HepG2 (cell line): ENCODE measurements at places on chromosomes 1 and 21. TPM values are rescaled to one million over a fixed set of nuclear protein-coding genes. Genes with fewer than 3 reads are reported as not detected.

GRCh38 chr1:217861658-217862057 is 230.5 kb downstream of the SPATA17 start:
- no peak for DNase-seq
- H3K36me3 ChIP-seq = no peaks in the 10 kb centered on the region
- no peaks in the 10 kb centered on the region for H3K4me1 ChIP-seq
- no peak overlapping the region for H3K27ac ChIP-seq
- no peaks in the 10 kb centered on the region for H3K27me3 ChIP-seq

- H3K4me3 ChIP-seq = no peak overlapping the region
- no peak for DNase-seq
- peaks cover 24% of the 10 kb centered on the region for H3K36me3 ChIP-seq
These were observed 45.0 kb upstream of the BCL10 start for GRCh38 chr1:85321237-85321964.

Gene PDE9A
- 4.3 and 4.6 TPM in 2 replicates for total RNA-seq

- no peaks in the 10 kb centered on the region for H3K36me3 ChIP-seq
- no peaks in the 10 kb centered on the region for H3K4me1 ChIP-seq
- H3K27me3 ChIP-seq = no peaks in the 10 kb centered on the region
These were observed 247.0 kb downstream of the KCNT2 start for GRCh38 chr1:196361112-196361714.

Gene CLDN14
- 0.77 and 1.1 TPM in 2 replicates for total RNA-seq

Gene MYOG
- total RNA-seq = not detected in 2 replicates

DNA sequence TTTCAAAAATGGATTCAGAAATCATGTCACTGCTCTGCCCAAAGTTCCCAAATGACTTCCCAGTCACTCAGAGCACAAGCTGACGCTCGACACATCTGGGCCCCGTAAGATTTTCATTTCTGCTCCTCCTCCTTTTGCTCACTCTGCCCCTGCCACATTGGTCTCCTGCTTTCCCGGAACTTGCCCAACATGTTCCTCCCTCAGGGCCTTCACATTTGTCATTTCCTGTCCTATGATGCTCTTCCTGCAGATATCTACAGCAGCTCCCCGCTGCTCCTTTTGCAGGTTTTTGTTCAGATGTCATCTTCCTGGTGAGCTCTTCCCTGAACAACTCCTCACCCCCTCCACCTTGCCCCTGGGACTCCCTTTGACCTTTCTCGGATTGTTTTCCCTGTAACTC is 58.5 kb upstream of the IVNS1ABP start:
- H3K36me3 ChIP-seq = no peaks in the 10 kb centered on the region
- H3K4me3 ChIP-seq = no peak overlapping the region
- no peak for DNase-seq

DNA sequence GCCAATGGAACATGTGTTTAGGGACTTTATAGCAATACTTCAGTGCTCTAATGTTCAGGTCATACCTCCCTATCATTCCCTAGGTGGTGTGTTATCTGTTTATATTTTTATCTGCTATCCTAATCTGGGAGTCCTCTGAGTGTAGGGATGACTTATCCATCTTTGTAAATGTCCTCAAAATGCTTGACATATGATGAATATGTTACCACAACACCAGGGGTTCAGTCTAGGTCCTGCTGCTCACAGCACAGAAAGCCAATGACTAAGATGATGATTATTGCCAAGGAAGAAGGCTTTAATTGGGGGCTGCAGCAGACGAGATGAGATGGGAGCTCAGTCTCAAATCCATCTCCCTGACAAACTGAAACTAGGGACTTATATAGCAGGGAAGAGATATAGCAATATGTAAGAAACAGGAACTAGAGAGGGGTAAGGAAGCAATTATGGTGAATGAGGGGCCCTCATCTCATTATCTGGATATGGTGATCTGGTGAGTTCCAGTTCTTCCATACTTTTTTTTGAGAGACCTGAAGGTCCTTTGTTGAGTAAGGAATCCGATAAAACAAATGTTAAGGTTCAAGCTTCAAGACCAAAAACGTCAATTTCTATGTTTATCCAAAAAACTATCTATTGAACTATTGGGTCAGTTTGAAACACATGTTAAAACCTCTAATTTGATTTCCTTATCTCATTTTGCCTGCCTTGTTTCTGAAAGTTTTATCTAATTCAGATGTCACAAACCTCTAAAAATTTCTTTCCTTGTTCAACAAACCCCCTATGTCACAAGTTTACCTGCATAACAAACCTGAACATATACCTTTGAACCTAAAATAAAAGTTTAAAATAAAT is 256.7 kb upstream of the CACYBP start:
- H3K36me3 ChIP-seq = no peaks in the 10 kb centered on the region
- no peaks in the 10 kb centered on the region for H3K4me1 ChIP-seq
- no peaks in the 10 kb centered on the region for H3K27me3 ChIP-seq
- no peak overlapping the region for H3K27ac ChIP-seq
- H3K4me3 ChIP-seq = no peak overlapping the region

DNA sequence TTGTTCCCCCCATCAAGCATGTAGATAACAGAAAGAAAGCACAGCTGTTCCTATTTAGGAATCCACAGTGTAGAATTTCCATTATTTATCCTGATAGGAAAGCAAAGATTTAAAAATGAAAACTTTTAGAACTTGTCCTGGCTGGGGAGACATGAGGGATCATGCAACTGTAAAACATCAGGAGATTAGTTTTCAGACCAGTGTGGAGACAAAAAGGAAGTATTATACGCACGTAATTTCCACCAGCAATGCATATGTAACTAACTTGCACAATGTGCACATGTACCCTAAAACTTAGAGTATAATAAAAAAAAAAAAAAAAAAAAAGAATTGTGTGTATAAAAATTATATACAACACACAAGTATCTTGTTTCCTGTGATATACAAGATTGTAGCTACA is 172.4 kb downstream of the NEGR1 start:
- no peaks in the 10 kb centered on the region for H3K36me3 ChIP-seq
- H3K27me3 ChIP-seq = no peaks in the 10 kb centered on the region

DNA sequence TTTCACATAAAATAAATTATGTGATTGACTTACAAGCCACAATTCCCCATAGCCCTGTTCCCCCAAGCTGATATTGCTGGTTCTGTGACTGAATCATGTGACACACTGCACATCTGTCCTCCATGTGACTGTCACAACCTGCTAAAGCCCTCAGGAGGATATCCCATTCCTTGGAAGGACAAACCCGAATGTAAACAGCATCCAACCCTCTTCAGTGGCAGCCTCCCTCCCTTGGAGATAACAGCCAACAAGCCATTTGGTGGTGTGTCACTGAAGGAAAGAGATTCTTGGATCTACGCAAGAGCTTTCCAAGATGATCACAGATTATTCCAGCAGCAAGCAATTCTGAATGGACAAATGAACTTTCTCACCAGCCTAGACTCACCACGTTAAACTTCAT is 153.9 kb upstream of the TIAM1 start:
- H3K36me3 ChIP-seq = no peaks in the 10 kb centered on the region
- H3K27me3 ChIP-seq = no peaks in the 10 kb centered on the region
- no peak overlapping the region for H3K4me3 ChIP-seq
- peaks cover 13% of the 10 kb centered on the region for H3K4me1 ChIP-seq

- DNase-seq = peak; percentile 75
- no peaks in the 10 kb centered on the region for H3K36me3 ChIP-seq
- H3K4me1 ChIP-seq = no peaks in the 10 kb centered on the region
- no peaks in the 10 kb centered on the region for H3K27me3 ChIP-seq
- H3K27ac ChIP-seq = no peak overlapping the region
These were observed 25.7 kb downstream of the LDLRAD1 start for GRCh38 chr1:53992085-53992874.

GRCh38 chr1:53371851-53372250 is 44.0 kb upstream of the LRP8 start:
- no peak overlapping the region for H3K27ac ChIP-seq
- H3K27me3 ChIP-seq = no peaks in the 10 kb centered on the region
- H3K36me3 ChIP-seq = no peaks in the 10 kb centered on the region
- no peak for DNase-seq
- no peak overlapping the region for H3K4me3 ChIP-seq

DNA sequence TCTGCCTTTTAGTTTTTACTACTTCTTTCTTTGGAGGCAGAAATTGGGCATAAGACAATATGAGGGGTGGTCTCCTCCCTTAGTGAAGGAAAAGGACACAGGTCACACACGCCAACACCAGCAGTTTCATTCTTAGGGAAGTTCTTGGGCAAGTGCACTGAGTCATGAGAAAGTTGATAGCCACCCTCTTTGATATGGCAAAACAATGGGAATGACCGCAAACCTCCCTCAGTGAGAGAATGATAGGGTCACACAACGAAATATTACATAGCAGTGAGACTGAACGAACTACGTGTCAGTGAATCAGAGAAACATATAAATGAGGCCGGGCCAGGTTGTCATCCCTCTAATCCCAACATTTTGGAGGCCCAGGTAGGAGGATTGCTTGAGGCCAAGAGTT is 20.0 kb downstream of the IL6R start:
- no peaks in the 10 kb centered on the region for H3K27me3 ChIP-seq
- no peaks in the 10 kb centered on the region for H3K36me3 ChIP-seq
- peaks cover 64% of the 10 kb centered on the region for H3K4me1 ChIP-seq
- no peak overlapping the region for H3K4me3 ChIP-seq

Gene SFN
- 5.6 and 6.8 TPM in 2 replicates for total RNA-seq

GRCh38 chr1:10839188-10839770 is 42.8 kb upstream of the CASZ1 start:
- peaks cover 6% of the 10 kb centered on the region; the same call in 1 of the 2 replicates for H3K4me1 ChIP-seq
- H3K27ac ChIP-seq = no peak overlapping the region
- peaks cover 10% of the 10 kb centered on the region; the same call in 2 of the 3 replicates for H3K27me3 ChIP-seq
- DNase-seq = no peak
- H3K4me3 ChIP-seq = no peak overlapping the region

DNA sequence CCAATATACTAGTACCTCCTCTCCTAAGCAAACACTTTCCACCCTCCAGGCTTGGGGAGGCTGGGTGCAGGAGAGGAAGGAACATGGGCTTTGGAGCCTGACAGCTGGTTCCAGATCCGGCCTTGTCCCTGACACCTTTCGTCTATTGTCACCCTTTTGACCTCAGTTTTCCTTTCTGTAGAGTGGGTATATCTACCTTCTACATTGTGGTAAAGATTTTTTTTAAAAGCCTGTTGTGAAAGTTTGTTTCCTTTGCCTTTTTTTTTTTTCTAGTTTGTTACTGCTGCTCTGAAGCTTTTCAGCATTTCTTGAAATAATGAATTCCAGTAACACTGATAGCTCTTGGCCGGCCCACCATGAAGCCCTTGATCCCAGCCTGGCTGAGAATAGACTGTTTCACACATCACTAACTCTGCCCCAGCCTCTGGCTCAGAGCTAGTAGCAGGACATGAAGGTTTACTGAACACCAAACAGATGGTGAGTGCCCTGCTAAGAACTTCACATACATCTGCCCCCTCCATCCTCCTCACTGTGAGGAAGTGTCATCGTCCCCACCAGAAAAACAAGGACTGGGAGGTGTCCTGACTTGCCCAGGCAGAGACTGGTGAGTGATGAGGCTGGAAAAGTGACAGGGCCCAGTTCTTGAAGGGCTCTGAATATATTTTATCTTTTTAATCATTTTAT is 33.0 kb upstream of the ID3 start:
- DNase-seq = no peak
- H3K4me1 ChIP-seq = peaks cover 98% of the 10 kb centered on the region
- H3K36me3 ChIP-seq = no peaks in the 10 kb centered on the region
- H3K4me3 ChIP-seq = 0 out of 2 replicates have a peak overlapping the region, but pooled peaks have one; percentile 1
- 0 out of 2 replicates have a peak, but pooled peaks cover 2% of the 10 kb centered on the region for H3K27me3 ChIP-seq

- peaks cover 5% of the 10 kb centered on the region; the same call in 1 of the 3 replicates for H3K27me3 ChIP-seq
- DNase-seq = peak; percentile 7
- H3K36me3 ChIP-seq = no peaks in the 10 kb centered on the region
- H3K4me3 ChIP-seq = no peak overlapping the region
These were observed 4.2 kb upstream of the PADI1 start for GRCh38 chr1:17200756-17201155.

DNA sequence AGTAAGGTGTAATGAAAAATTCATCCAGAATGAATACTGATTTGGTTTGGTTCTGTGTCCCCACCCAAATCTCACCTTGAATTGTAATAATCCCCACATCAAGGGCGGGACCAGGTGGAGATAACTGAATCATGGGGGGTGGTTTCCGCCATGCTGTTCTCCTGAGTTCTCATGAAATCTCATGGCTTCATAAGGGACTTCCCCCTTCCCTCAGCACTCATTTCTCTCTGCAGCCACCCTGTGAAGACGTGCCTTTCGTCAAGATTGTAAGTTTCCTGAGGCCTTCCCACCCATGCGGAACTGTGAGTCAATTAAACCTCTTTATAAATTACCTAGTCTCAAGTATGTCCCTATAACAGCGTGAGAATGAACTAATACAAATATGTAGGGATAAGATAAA is 5.5 kb upstream of the SYNJ1 start:
- no peaks in the 10 kb centered on the region for H3K27me3 ChIP-seq
- H3K36me3 ChIP-seq = peaks cover 15% of the 10 kb centered on the region
- H3K4me3 ChIP-seq = no peak overlapping the region
- no peak overlapping the region for H3K27ac ChIP-seq
- H3K4me1 ChIP-seq = peaks cover 12% of the 10 kb centered on the region; the same call in 1 of the 2 replicates
- DNase-seq = no peak

- H3K4me3 ChIP-seq = no peak overlapping the region
- DNase-seq = peak; percentile 86
- H3K27ac ChIP-seq = peak overlapping the region; percentile 5
- no peaks in the 10 kb centered on the region for H3K27me3 ChIP-seq
- no peaks in the 10 kb centered on the region for H3K36me3 ChIP-seq
- peaks cover 34% of the 10 kb centered on the region for H3K4me1 ChIP-seq
These were observed 66.7 kb downstream of the MAGI3 start for GRCh38 chr1:113456967-113457366.

DNA sequence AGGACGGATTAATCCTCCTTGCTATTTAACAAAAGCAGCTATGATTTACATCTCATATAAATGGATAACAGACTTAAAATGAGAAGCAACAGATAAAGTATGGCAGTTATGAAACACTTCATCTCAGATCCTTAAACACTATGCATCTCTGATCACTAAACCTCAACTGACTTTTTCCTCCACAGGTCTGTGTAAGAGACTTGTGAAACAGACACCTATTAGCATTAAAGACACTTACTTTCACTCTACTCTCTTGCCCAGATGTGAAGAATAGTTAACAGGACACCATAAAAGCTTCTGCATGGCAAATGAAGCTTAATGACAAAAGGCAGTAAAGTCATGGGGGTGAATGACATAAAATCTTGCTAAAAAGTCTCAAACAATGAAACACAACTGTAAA is 6.2 kb downstream of the LIN9 start:
- no peak for DNase-seq
- no peak overlapping the region for H3K4me3 ChIP-seq
- H3K27me3 ChIP-seq = no peaks in the 10 kb centered on the region
- H3K27ac ChIP-seq = no peak overlapping the region
- peaks cover 2% of the 10 kb centered on the region; the same call in 1 of the 2 replicates for H3K36me3 ChIP-seq
- peaks cover 11% of the 10 kb centered on the region for H3K4me1 ChIP-seq

Gene SELE
- total RNA-seq = 0.04 TPM in 1 of 2 replicates, not detected in the other

Gene PRR9
- not detected in 2 replicates for total RNA-seq

- DNase-seq = no peak
- H3K27me3 ChIP-seq = peaks cover 21% of the 10 kb centered on the region; the same call in 2 of the 3 replicates
- peaks cover 22% of the 10 kb centered on the region; the same call in 1 of the 2 replicates for H3K4me1 ChIP-seq
- no peak overlapping the region for H3K27ac ChIP-seq
- no peaks in the 10 kb centered on the region for H3K36me3 ChIP-seq
These were observed 2.1 kb upstream of the GPR61 start for GRCh38 chr1:109537450-109538178.

Gene S100A5
- total RNA-seq = not detected in 2 replicates
